ENCODE measurements at places on chromosomes 6 and 20.

DNA sequence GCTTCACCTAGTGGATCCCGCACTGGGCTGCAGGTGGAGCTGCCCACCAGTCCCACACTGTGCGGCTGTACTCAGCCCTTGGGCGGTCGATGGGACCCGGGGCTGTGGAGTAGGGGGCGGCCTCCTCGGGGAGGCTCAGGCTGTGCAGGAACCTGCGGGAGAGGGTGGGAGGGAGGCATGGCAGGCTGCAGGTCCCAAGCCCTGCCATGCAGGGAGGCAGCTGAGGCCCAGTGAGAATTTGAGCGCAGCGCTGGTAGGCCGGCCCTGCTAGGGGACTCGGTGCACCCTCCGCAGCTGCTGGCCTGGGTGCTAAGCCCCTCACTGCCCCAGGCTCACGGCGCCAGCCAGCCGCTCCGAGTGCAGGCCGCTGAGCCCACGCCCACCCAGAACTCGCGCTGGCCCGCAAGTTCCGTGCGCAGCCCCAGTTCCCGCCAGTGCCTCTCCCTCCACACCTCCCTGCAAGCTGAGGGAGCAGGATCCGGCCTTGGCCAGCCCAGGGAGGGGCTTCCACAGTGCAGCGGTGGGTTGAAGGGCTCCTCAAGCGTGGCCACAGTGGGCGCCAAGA lies 1407.6 kb downstream of the EPHA7 start:
- no peak for DNase-seq

DNA sequence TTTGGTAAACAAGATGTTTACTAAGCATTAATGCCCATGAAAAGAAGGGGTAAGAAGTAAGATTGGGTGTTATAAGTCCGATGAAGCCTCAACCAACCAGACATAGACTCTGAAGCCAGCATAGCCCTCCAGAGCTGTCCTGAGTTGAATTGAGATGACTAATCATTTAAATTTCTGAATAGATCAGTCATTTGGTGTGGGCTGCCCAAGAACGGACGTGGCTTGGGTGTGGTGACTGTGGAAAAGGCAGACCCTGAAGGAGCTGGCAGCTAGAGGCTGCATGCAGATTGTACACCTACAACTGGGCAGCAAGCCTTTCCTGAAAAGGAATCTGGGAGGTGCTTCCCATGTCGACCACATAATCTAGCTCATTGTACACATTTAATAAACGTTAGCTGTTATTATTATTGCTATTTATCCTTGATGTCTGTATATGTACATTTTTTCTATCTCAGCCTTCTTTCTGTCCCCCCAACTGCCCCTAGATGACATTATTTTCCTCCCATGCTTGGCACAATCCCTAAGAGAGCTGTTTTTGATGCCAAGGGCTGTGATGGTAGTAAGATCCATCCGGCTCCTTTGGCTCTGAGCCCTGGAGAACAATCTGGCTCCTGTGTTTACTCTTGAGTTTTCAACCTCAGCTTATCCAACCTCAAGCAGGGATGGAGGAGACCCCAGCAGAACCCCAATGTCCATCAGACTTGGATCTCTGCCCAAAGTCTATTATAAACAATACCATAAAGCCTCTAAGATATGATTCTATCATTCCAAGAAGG lies 57.6 kb upstream of the JAG1 start:
- no peak for DNase-seq

- DNase-seq: no peak
These were observed 130.5 kb downstream of the MYB start for GRCh38 chr6:135311446-135312200.

DNA sequence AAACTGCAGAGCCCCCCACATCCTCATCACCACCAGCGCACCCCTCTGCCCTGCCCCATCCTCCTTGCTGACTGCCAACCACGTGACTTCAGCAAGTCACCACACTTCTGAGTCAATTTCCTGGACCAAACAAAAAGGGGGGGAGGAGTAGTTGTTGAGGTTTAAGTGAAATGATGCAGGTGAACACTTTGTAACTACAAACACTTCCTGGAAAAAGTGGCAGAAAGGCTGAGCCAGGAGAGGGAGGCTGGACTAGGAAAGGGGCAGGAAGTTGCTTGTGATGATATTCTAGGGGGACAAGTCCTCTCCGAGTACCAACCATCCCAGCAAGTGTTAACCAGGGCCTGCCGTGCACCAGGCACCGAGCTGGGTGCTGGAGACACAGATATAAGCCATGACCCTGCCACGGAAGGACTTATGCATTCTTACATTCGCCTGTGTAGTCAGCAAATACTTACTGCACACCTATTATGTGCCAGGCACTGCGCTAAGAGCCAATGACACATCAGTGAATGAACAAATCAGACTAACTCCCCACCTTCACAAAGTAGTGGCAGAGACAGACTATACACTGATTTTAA lies 67.3 kb downstream of the PREX1 start:
- peak; percentile 80 for DNase-seq

- DNase-seq: no peak
These were observed 24.9 kb upstream of the FKBP1A start for GRCh38 chr20:1417790-1418189.

GRCh38 chr20:49542514-49542991 lies 25.4 kb downstream of the PTGIS start:
- no peak for DNase-seq

GRCh38 chr6:170456886-170457698 lies 96.0 kb downstream of the PSMB1 start:
- DNase-seq: no peak

- DNase-seq: no peak
These were observed 10.7 kb upstream of the LZTS3 start for GRCh38 chr20:3183896-3184612.

DNA sequence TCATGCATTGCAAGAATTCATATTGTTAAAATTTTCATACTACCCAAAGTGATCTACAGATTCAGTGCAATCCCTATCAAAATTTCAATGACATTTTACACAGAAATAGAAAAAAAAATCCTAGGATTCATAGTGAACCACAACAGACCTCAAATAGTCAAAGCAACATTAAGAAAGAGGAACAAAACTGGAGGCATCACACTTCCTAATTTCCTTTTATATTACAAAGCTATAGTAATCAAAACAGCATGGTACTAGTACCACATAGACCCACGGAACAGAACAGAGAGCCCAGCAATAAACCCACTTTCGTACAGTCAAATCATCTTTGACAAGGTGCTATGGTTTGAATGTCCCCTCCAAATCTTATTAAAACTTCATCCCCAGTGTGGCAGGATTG lies 39.7 kb downstream of the NTSR1 start:
- no peak for DNase-seq

DNA sequence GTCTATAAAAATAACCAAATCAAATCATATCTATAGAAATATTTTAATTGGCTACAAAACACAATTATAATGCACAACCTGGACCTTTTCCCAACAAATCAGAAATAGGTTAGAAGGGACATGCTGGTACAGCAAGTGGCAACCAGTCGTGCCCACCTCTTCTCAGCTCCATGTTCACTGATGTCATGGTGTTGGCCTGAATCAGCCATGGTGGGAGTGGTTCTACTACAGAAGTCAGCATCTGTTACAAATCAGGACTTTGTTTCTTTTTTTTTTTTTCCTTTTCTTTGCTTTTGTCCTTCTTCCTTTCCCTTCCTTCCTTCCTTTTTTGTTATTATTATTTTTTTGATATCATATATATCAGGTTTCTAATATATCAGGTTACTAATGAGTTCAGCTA lies 91.2 kb downstream of the RALGAPA2 start:
- no peak for DNase-seq

DNA sequence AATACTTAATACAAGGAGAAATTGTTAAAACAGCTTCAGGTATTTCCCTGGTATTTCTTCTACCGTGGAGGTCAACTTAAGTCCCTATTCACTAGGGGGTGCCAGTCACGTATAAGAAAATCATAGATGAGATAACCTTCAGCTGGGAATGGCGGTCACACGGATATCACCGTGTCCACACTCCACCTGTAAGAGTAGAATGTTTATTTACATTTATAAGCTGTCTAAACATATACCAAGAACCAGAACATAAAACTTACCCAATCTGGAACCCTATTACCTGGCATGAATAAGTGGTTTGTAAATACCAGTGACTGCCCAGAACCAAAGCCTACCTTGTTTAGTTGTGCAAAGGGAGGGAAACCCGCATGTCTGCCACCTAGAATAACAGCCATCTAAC lies 1.9 kb upstream of the ELOVL4 start:
- peak; percentile 78 for DNase-seq

All from CD4-positive, alpha-beta T cell treated with Interleukin-1 beta for 1 hour (primary cell).